CD4-positive, alpha-beta T cell treated with Interleukin-21 for 1 hour (primary cell): ENCODE measurements at places on chromosomes 7 and 10.

- DNase-seq = no peak
Observed at GRCh38 chr10:120511165-120511564, 54.1 kb downstream of the PLPP4 start.

- no peak for DNase-seq
Observed at GRCh38 chr10:129710510-129710847, 243.4 kb downstream of the MGMT start.

DNA sequence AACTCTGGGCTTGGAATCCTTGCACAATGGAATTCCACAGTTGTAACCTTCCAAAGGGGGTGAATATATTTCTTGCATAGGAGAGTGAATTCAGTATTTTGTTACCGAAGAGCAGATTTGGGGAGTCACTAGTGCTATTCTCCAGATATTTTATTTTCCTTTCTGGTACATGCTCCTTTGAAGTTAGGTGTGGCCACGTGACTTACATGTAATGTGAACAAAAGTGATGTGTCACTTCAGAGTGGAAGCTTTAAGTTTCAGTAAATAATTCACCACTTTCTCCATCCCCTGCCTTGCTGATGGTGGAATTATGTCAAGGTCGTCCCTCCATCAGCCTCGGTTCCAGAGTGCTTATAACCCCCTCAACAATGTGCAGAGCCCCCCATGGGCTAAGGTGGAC is 25.3 kb downstream of the ASNS start:
- DNase-seq = no peak

GRCh38 chr10:125300937-125301336 is 140.6 kb upstream of the CTBP2 start:
- DNase-seq = no peak

DNA sequence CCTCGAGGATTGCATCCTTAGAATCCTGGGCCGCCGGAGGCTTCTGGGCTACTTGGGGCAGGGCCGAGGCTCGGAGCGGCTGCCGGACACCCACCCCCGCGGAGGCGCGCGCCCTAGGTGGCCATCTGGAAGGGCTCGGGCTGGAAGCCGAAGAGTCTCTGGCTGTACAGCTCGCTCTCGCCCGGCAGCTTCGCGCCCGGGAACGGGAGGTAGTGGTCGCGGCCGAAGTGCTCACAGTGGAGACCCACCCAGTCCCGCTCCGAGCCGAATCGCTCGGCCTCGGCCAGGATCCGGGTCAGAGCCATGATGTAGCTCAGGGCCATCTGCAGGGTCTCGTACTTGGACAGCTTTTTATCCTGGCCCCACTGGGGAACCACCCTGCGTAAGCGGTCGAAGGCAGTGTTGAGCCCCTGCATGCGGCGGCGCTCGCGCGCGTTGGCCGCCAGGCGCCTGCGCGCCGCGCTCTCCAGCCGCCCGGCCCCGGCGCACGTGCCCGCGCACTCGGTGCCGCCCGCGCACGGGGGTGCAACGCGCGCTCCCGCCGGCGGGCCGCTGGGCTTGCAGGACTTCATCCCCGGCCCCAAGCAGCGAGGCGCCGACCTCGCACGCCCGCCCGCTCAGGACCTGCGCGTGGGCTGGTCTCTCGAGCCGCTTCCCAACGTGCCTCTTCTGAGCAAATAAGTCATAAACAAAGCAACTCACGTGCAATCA is 652 bp downstream of the ATOH7 start:
- DNase-seq = peak; percentile 2

- DNase-seq = peak; percentile 30
Observed at GRCh38 chr7:96685353-96685752, 24.3 kb downstream of the SEM1 start.

- DNase-seq = no peak
Observed at GRCh38 chr10:122140461-122140902, 130.6 kb upstream of the BTBD16 start.

GRCh38 chr7:11748884-11749283 is 83.1 kb downstream of the THSD7A start:
- DNase-seq = no peak

- peak; percentile 41 for DNase-seq
Observed at GRCh38 chr7:114916261-114916892, 5.5 kb upstream of the MDFIC start.

GRCh38 chr7:91496251-91496820 is 232.1 kb downstream of the FZD1 start:
- no peak for DNase-seq

- no peak for DNase-seq
Observed at GRCh38 chr10:132224343-132225072, 37.8 kb downstream of the DPYSL4 start.

- DNase-seq = no peak
Observed at GRCh38 chr10:19847321-19847720, 31.1 kb downstream of the PLXDC2 start.

DNA sequence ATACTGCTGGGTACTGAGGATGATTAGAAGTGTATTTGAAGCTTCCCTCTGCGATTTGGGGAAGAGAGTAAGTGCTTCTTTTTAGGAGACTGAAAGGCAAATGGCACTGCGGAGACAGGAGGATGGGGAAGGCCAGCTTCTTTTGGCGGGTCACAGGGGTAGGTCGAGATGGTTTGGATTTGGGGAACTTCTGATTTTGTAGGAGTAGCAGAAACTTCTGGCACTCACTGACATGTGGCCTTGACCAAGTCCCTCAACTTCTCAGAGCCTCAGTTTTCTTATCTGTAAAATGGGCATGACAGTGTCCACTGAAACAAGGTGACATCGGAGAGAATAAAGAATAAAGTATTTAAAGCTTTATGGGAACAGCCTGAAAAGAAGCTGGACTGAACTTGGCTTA is 59.8 kb upstream of the WDR11 start:
- DNase-seq = no peak

GRCh38 chr10:104435822-104436221 is 82.2 kb downstream of the CFAP58 start:
- DNase-seq = no peak

- no peak for DNase-seq
Observed at GRCh38 chr10:60948851-60949250, 4.9 kb upstream of the RHOBTB1 start.

DNA sequence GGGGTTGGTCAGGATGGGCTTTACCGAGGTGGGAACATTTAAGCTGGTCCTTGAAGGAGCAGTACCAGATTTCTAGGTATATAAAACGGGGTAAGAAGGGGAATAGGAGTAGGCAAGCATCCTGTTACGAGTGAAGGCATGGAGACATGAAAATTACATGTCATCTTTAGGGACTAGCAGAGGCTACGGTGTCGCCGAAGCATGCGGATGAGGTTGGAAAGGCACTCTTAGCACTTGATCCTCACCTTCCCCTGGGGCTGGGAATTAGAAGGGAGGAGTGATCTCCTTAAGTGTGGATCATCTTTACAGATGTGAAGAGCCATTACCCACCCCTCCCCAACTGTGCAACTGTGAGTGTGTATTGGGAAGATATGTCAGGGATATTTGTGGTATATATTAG is 13.8 kb upstream of the ZRANB1 start:
- no peak for DNase-seq

DNA sequence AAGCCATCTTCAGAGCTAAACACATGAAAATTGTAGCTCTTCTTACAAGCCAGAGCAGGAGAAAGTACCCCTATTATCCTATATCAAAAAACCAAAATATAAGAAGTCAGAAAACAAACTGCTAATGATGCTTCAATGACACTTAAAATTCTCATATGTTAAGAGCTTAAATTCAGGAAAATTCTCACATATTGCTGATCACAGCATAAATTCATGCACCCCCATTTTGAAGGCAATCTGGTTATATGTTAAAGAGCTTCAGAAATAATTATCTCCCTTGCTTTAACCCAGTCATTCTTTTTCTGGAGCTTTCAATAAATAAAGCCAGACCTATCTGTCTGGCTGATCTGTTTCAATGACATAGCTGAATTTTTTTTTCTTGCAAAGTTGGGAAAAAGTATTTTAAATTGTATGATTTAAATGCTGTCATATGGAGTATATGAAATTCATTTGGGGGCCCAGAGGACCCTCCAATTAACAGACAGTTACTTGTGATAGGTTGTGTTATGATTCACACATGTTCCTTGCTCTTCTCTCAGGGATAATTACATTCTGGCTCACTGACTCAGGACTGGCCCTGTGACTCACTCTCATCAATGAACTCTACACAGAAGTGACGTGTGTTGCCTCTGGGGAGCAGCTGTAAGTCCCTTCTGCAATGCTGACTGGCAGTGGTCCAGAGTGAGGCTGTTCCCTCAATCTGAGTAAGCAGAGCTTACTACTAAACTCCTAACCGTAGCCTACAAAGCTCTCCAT is 85.2 kb downstream of the HGF start:
- no peak for DNase-seq

DNA sequence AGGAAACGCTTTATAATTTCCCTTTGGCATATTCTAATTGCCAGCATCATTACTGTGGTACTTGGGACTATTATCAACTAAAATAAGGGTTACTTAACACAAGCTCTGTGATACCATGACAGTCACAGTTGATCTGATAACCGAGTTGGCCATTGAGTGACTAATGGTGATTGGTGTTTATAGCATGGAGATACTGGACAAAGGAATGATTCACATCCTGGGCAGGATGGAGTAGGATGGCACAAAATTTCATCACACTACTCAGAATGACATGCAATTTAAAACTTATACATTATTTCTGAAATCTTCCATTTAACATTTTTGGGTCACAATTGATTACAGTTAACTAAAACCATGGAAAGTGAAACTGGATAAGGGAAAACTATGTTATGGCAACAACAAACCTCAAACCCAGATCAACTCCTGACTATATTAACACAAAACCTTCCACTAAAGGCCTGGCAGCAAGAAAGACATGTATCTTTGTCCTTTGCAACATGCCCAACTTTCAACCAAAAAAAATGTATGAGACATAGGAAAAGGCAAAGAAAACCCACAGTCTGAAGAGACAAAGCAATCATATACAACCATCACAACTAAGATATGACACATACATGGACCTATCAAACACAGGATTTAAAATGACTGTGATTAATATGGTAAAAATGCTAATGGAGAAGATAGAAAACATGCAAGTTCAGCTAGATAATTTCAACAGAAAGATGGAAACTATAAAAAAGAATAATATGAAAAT is 208.5 kb upstream of the NRP1 start:
- DNase-seq = no peak

DNA sequence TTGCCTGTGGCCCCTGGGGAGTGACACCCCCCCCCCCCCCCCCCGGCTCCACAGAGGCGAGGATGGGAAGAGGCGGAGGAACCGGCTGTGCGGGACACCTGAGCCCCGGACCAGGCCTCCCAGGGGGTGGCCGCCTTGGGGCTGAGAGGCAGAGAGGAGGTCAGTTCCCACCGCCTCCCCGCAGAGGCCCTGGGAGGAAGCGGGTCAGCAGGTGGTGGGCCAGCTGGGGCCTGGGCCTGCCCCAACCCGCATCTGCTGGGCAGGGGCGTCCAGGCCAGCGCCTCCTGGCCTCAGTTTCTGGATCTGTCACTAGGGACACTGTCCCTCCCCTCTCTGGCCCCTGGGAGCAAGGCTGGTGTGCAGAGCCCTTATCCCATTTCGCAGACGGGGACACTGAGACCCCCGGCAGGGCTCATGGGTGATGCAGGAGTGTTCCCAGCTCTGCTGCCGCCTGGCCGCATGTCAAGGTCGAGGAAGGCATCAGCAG is 14.6 kb upstream of the LFNG start:
- no peak for DNase-seq

DNA sequence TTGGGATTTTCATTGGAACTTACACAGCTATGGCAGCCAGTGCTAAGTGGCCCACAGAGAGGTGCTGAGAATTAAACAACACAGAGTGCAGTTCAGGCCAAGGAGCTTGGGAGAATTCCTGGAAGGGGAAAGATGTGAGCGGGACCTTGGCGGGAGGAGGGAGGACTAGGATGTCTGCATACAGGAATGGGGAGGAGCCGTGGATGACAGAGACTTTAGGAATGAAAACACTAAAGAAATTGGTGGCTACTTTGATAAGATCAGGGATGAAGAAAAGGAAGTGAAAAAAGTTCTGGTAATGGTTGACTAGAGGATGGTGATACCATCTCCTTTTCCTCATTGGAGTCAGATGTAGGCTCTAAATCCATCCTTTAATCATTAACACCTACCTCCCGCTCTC is 234.2 kb upstream of the FZD8 start:
- no peak for DNase-seq

DNA sequence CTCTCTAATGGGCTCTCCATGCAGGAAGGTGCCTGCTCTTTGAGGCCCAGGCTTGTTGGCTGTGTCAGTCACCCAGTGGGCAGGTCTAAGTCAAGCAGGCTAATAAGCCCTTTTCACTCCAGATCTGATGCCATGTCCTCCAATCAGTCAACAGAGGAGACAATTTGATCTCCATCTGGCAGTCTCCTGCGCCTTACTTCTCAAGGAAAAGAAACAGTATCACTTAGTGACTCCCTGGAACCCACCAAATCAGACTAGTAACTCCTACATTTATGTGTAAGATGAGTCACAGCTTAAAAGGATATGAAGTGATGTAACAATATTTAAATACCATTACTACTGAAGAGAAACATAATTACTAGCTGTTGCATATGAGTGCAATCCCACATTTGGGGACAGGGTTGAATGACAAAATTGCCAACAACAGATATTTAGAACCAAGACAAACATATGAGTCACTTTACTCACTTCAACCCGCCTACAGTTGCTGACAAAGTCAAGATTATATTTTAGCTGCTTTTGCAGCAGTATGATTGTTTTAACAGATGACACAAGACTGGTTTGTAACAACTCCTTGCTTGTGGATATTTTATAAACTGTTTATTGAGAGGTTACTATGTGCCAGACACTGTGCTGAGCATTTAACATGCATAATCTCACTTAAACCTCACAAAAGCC is 72.1 kb downstream of the USP6NL start:
- DNase-seq = no peak

DNA sequence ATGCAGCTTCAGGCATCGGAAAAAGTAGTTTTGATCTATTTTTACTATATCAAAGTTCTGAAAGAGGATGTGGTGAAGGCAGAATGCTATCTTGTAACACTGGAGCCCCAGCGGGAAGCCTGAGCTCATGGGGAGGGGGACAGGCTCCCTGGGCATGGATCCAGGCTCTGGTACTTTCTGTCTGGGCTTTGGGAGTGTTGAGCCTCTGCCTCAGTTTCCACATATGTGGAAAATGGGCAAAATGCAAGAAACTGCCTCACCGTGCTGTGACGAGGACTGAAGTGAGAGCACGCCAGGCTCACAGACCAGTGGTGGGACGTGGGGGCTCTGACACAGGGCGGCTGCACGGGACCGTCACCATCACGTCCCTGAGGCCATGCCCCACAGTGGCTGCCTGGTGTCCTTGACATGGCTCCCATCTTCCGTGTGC is 182.9 kb upstream of the SHH start:
- DNase-seq = no peak

- no peak for DNase-seq
Observed at GRCh38 chr10:35532141-35532540, 73.0 kb upstream of the GJD4 start.
